ENCODE measurements at places on chromosomes 2 and 18.

DNA sequence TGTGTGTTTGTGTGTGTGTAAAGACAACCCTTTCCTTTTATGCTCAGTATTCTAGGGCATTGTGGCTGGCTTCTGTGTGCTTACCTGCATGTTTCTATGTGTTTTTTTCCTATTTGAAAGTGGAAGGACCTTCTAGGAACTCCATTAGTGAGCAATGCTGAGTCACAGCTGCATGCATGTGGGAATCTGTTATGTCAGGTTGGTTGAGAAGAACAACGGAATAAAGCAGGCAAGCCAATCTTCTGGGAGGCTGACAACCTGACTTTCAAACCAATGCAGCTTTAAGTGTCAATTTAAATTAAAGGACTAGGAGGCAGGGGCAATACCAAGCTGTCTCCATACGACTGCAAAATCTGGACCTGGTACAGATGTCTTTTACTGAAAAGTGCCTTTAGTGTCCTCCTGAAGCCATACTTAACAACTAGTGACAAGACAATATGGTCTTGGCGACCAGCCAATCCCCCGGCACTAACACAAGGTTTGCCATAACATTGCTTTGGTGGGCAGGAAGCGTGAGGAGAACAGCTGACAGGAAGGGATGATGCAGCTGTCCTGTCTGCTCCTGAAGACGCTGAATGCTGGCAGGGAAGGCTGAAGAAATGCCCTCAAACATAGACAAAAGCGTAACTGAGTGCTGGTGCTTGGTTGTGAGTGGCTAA lies 514.7 kb upstream of the CDH7 start:
- no peak for DNase-seq

DNA sequence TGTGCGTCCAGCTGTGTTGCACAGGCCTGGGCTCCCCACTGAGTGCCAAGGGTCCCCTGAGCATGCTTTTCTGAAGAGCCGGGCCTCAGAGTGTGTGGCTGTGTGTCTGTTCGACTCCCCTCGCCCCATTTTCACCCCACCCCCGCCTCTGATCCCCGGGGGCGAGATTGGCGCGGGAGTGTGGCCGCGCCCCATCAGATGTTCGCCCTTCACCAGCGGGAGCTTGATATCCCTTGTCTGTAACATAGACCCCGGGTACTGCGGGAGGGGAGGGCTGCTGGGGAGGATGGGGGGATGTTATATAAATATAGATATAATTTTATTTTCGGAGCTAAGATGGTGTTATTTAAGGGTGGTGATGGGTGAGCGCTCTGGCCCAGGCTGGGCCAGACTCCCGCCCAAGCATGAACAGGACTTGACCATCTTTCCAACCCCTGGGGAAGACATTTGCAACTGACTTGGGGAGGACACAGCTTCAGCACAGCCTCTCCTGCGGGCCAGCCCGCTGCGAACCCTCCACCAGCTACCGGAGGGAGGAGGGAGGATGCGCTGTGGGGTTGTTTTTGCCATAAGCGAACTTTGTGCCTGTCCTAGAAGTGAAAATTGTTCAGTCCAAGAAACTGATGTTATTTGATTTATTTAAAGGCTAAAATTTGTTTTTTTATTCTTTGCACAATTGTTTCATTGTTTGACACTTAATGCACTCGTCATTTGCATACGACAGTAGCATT lies 1.5 kb downstream of the RHOB start:
- no peak for DNase-seq

DNA sequence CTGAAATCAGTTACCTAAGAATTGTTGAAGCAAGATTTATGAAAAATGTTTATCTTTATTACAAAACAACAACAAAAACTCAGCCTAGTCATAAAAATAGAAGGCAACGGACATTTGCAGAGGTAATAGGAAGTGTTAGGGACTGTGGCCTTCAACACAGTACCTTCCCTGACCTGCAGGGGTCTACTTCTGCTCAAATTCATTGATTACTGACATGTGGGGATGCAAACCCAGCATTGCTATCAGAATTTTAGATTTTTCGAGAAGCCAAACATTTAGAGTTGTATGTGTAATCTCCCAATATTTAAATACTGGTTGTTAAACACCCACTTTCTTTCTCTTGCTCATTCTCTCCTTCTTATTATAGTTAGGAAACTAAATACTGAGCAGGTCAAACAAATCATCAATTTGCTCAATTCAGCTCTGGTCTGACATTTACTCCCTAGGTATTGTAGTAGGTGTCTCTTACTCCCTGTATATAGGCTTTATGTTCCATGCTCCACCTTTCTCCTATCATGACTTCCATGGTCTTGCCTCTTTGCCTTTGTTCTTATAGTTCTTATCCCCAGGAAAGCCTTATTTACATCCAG lies 198.5 kb downstream of the UBE2E3 start:
- DNase-seq = no peak

- no peak for DNase-seq
Measured at GRCh38 chr18:70256184-70256583, 32.7 kb upstream of the SOCS6 start.

DNA sequence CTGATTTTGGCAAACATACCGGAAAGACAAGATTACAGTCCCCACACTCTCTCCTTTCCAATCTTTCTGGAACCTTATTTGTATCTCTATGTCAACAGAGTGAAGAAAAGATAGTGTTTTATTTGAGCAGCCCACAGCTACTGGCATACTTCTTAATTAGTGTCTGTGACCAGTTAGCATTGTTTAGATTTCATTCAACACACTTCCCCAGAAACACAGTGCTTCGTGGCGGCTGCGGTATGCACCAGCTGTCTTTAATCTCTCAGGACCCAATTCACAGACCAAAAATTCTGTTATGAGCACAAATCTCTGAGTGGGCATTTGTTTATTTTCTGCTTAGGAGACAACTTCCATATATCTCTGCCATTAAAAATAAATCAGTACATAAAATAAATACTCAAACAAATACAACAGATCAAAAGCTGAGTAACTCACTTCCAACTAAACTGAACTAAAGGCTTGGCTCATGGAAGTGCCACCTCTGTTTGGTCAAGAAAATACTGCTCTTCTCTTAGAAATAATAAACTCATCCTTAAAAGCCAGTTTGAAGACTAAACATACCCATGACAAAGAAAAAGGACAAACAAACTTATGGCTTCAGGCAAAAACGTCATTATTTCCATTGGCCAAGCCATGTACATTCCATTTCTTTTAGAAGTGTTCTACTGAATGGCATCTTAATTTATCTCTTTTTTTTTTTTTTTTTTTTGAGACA lies 392.4 kb downstream of the TXNL1 start:
- no peak for DNase-seq

DNA sequence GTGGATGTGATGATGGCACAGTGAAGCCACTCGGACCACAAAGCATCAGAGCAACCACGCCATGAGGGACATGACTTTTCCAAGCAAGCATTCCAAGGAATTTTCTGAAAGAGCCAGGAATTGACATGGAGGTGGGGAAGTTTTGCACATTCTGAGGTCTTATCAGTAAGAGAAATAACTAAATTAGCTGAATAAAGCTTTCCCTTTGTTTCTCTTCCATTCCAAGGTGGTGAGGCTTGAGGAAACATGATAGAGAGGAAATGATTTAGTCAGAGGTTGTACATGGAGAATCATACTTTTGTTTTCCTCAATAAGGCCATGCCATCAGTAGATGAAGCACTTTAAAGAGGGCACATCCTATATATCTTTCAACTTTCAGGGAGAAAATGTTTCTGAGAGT lies 115.7 kb upstream of the MMADHC start:
- DNase-seq = no peak

- DNase-seq = no peak
Measured at GRCh38 chr2:74072565-74072964, 75.1 kb downstream of the BOLA3 start.

GRCh38 chr2:61411109-61411508 lies 59.8 kb downstream of the USP34 start:
- no peak for DNase-seq

- no peak for DNase-seq
Measured at GRCh38 chr2:104595576-104595975, 258.3 kb upstream of the POU3F3 start.

GRCh38 chr2:165905854-165906253 lies 47.7 kb downstream of the TTC21B start:
- no peak for DNase-seq

GRCh38 chr2:191582355-191582754 lies 95.6 kb upstream of the NABP1 start:
- DNase-seq = no peak

GRCh38 chr18:49006641-49007454 lies 56.1 kb upstream of the SMAD7 start:
- no peak for DNase-seq

GRCh38 chr2:19139386-19139785 lies 219.0 kb downstream of the OSR1 start:
- DNase-seq = no peak

DNA sequence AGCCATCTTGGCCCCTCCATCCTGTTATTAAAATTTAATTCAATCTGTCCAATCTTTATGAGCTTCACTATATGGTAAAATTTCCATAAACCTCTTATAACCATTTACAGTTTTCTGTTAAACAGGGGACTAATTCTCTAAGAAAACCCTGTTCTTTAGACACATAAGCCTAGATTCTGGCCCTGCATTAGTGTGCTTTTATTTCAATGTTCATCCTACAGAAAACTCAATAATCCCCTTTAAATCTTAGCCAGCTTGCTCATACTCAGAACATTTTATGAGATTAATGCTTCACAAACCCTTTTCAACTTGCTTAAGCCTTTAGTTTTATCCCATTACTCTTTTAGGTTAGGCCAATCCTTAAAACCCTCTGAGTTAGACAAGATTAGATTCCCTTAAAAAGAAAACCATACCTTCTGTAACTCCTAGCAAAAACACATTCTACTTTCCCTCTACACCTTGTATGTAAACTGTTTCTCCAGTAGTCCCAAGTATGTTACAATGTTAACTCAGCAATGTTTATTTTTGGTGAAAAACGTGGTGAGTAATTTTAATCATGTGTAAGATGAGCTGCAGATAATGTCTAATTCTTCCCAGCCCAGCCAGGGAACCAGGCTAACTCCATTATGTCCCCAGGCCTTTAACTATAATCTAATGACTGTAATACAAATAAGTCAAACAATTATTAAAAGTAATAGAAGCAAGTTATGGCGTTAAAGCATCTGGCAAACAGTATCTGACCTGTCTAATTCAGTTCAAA lies 1953.4 kb upstream of the LRRTM1 start:
- DNase-seq = no peak

Measured in GM19239 (cell line).